NCI-H1694 (cell line): ENCODE measurements at places on chromosomes 4 and X.

GRCh38 chr4:11072999-11073398 is 355.7 kb downstream of the HS3ST1 start:
- DNase-seq = no peak

DNA sequence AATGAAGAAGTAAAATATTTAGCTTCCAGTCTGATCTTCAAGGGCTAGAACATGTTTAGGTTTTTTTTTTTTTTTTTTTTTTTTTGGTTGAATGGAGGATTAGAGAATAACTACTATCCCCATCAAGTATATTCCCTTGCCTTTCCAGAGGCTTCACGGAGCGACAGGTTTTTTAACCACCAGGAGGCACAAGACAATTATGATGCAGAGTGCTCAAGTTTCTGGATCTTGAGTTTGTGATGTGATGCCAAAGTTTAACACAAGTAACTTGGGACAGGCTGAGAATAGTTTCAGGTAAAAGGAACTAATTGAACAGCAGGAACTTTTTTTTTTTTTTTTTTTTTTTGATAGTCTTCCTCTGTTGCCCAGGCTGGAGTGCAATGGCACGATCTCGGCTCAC is 30.3 kb downstream of the CCNI start:
- DNase-seq = no peak

DNA sequence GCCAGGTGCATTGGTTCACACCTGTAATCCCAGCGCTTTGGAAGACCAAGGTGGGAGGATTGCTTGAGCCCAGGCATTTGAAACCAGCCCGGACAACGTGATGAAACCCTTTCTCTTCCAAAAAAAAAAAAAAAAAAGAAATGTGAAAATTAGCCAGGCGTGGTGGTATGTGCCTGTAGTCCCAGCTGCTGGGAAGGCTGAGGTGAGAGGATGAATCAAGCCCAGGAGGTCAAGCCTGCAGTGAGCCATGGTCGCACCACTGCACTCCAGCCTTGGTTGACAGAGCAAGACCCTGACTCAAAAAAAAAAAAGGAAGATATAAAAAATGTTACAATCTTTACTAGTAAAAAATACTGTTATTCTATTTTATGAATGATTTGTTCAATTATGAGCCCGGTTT is 5.9 kb downstream of the FAM199X start:
- DNase-seq = no peak

GRCh38 chr4:139028191-139028661 is 12.6 kb downstream of the NOCT start:
- DNase-seq = no peak

DNA sequence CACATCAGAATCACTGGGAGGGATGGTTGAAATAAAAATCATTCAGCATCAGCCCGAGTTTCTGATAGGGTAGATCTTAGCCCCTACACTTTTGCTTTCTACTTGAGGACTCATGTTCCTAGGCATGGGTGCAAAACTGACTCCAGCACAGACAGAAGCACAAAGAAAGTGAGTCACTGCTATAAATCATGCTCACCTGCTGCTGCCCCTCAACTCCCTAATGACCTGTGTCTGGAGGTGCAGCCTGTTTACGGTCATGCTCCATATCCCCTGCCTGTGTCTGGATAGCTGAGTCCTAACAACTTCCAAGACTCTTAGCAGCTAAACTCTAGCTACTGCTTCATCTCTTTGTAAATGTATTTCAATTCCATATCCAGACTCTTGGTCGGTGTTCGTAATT is 57.8 kb downstream of the ADGRA3 start:
- no peak for DNase-seq

GRCh38 chr4:183971929-183972490 is 66.9 kb downstream of the STOX2 start:
- no peak for DNase-seq

DNA sequence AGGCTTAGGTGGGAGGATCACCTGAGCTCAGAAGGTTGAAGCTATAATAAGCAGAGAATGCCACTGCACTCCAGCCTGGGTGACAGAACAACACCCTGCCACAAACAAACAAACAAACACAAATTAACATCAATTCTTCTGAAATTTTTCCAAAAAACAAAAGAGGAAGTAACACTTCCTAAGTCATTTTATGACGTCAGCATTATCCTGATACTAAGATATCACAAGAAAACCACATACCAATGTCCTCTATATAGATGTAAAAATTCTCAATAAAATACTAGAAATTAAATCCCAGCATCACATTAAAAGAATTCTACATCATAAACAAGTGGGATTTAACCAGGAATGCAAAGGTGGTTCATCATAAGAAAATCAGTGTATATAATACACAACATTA is 64.4 kb upstream of the STK26 start:
- DNase-seq = no peak

- DNase-seq = no peak
Measured at GRCh38 chr4:85792376-85793232, 317.7 kb downstream of the ARHGAP24 start.

DNA sequence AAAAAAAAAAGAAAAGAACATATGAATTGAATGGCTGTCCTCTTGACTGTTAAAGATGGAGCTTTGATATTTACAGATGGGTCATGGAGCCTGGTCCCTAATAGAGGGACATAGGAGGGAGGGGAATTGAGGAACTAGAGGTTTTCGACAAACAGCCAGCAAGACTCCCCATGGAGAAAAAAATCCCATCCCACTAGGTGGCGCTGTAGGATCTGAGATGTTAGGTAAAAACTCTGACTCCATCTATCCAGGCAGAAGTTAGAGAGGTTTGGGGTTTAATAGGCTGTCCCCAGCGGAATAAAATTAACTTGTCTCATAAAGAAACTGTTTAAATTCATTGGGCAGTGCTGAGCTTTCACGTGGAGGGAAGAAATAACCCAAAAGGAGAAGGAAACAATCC is 45.9 kb downstream of the HMGB2 start:
- peak; percentile 38 for DNase-seq

DNA sequence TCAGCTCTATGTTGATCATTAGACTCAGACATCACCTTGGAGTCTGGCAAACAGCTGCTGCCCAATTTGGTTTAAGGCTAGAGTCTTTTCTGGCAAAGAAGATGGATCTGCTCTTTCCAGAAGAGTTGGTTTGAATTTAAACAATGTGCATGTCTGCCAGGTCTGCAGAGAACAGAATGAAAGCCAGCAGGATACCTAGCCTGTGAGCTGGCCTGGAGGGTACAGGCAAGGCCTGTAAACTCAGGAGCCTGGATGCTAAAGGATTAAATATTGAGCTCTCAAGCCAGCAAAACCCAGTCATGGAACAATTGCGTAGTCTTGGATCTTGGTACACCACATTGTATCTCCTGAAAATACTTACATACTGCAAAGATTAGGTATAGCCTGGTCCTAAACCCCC is 15.6 kb upstream of the PDLIM3 start:
- DNase-seq = no peak

DNA sequence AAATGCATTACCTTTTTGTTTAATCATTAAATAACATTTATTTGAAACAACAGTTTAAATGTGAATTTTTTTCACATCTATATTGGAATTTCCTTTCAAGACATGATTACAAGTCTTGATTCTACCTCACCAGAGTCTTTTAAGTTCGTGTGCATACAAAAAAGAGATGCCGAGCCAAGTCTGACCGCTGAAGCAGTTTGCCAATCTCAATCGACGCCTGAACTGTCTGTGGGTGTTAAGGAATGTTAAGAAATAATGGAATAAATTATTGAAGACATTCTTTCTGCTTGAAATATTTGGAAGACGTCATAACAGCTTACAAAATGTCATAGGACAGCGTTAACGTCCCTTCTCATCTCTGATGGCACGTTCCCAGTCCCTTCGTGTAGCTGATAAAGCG is 27.9 kb upstream of the TNIP3 start:
- DNase-seq = no peak

DNA sequence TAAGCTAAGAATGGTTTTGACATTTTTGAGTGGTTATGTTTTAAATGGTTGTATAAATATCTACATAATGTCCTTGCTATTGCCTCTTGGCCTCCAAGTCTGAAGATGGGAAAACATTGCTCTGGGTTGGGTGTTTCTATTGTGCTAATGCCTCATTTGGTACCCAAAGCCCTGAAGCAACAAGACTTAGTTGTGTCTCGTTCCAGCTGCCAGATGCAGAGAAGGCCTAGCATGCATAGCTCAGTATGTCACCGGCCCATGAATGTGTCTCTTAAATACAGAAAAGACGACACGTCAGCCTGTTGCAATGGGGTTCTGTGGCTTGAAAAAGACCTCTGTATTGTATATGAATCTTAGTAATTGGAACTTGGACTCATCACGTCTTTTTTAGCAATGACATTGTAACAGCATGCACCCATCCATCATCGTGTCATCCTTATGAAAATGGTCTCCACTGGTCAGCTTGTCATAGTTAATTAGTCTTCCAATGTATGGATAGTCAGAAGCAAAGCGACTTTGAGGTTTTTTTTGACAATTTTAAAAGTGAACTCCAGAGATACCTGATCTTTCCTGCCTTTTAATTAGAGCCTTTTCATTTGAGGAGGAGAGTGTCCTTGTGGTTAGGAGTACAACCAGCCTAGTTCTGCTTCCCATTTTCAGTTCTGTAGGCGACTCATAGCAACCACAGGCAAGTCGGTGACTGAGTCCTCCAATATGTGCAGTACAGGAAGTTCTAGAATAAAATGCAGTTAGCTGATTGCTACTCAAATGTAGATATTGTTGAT is 126.4 kb upstream of the GATB start:
- DNase-seq = no peak

DNA sequence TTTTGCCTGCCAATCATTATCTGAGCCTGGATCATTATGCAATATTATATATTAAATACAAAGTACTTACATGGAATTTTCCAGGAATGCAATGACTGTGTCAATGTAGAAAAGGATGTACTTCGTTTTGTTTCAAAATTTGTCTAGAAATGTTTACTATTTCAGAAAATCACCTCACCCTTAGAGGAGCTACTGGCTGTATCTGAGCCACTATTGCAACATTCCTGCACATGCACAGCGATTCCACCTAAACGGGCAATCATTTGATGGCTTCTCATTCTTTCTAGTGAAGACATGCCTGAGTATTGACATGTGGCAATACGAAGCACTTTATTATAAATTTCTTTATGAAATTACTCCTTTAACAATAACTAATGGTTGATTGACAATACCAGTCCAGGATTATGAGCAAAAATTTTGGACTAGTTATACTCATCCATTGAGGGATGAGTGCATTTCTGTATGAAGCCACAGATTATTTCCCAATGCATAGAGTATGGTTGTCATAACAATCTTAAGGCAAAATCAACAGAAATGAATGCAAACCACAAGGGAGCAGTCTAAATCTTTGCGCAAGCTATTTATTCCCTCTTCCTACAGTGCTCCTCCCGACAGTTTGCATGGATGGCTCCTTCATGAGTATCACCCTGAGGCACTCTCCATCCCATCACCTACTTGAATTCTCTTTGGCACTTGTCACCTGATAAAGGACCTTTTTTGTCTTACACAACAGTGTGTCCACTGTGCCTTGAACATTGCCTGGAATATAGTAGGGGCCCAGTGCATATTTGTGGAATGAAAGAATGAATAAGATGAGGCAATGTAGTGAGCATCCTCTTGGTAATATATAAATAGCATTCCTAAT is 35.8 kb upstream of the MMAA start:
- DNase-seq = no peak

- no peak for DNase-seq
Measured at GRCh38 chrX:24424948-24425347, 40.1 kb upstream of the PDK3 start.

- no peak for DNase-seq
Measured at GRCh38 chr4:71907782-71908181, 123.9 kb upstream of the GC start.

DNA sequence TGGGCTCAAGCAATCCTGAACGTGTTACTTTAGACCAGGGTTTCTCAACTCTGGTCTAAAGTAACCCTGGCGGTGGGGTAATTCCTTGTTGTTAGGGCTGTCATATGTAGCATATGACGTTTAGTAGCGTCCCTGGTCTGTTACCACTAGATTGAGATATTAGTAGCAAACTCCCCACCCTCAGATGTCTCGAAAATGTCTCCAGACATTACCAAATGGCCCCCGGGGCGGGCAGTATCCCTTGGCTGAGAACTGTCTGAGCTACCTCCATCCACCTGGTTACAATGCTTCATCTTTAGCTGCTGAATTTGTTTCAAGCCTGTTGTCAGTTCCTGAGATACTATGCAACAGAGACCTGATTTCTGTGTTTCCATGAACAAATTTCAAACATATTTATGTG is 56.7 kb downstream of the CLDN34 start:
- DNase-seq = no peak

DNA sequence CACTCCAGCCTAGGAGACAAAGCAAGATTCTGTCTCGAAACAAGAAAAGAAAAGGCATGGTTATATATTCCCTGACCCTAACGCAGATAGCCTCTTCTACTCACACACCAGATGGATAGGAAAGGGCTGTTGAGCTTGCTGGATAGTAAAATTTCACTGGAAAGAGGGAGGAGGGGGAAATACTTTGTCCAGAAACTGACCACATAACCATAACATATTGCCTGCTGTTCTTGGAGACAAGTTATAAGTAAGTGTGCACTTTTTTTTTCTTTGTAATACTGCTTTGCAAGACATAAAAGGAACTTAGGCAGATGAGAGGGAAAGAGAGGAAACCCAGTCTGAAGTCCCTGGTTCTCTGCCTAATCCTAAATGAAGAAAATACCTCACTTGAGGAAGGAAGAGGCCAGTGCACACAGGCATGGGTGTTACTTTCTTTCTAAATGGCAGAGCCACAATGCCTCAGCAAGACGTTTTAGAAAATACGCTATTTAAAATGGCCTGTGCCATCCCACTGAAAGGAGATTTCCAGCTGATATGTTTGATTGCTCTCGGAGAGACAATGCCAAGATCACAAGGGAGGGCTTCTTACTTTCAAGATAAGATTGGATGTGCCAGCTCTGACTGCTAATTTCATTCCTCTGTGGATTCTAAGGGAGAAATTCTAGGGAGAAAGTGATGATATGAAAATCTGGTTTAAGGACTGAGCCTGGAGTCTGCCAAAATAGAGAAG is 140.6 kb downstream of the DCTD start:
- DNase-seq = no peak

GRCh38 chrX:110180928-110181310 is 137.0 kb downstream of the AMMECR1 start:
- no peak for DNase-seq

GRCh38 chrX:150155436-150156035 is 207.6 kb upstream of the MAMLD1 start:
- no peak for DNase-seq

DNA sequence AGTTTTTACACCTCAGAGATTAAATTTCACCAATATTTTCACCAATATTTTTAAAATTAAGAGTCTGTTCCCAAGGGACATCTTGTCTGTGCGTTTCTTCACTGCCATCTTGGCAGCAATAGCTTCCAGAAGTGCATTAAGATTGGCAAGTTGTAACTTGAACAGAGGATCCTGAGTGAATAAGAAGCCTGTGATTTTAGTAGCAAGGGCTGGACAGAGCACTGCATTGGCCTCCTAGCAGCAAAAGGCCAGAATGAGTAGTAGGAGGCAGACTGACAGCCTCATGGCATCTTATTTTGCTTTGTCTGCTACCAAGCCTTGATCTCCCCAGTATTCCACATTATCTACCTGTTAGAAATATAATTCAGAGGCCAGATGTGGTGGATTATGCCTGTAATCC is 138.4 kb downstream of the CPE start:
- no peak for DNase-seq
